Inflammatory macrophage treated with lipopolysaccharide for 4 hours (primary cell): ENCODE measurements at places on chromosomes 1 and 21.
A peak's percentile ranks its signal among the peaks of the same experiment; 100 is the strongest.

- DNase-seq: no peak
Observed at GRCh38 chr1:114169509-114169908, 15.8 kb upstream of the SYT6 start.

GRCh38 chr21:16377857-16378256 is 648.1 kb downstream of the USP25 start:
- no peak for DNase-seq

GRCh38 chr1:86754265-86754974 is 50.0 kb downstream of the SH3GLB1 start:
- no peak for DNase-seq

- no peak for DNase-seq
Observed at GRCh38 chr1:17648457-17649145, 106.5 kb upstream of the ACTL8 start.

- no peak for DNase-seq
Observed at GRCh38 chr1:99461499-99461898, 184.4 kb upstream of the PALMD start.

DNA sequence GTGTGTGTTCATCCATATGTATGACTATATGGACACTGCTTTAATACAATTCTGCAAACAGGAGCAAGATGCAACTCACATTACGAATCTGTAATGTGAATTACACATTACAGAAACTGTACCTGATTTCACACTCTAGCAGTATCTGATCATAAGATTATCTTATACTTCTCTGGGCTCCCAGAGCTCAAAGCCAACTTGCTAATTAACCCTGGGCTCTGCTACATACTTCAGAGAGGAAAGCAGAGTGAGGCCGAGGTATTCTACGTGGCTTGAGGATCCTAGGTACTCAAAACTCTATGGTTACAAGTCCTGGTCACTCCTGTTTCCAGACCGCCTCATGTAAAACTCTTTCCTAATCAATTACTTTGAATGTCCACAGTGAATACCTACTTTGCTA is 149.2 kb upstream of the KRTAP19-8 start:
- DNase-seq: no peak

DNA sequence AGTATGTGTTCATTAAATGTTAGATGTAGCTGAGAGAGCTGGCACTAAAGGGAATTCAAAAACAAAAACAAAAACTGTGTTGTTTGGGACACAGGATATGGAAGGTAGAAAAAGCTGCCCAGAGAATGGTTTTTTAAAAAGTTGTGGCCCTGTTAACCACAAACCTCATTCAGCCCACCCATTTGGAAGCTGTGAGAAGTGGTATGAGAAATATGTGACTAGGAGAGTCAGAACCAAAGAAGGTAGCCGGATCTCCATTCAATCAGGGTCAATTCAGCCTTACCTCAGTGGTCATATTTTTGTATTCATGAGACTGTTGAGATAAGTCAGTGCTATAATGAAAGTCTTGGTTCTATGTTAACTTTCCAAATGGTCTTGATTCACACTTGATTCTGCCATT is 29.8 kb upstream of the CACYBP start:
- DNase-seq: no peak

DNA sequence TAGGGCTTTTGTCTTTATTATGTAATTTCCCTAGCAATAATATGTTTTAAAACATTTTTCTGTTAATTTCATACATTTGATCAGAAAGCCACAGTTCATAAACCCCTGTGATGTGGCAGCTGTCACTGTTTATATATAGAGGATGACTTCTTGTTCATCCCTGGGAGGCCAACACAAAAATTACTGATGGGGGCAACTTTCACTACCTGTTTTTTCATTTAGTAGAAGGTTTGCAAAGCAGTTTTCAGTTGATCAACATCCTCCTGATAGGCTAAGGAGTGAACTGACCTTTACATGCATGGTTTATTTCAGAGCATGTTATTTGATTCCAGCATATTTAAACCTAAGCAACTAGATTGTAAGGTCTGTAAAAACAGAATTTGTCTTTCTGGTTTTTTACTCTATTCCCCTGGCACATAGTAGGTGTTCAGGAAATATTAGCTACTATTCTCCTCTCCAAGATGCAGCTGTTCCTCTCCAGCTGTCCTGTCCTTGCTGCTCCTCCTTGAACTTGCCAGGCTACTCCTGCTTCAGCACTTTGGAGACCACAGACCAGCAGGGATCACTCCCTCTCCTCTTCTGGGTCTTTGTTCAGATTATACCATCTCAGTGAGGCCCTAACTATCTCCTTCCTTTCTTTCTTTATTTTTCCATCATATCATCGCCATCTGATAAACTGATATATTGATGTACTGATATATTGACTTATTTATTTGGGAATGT is 54.7 kb downstream of the ROR1 start:
- DNase-seq: peak; percentile 58

GRCh38 chr1:207868251-207868773 is 42.6 kb downstream of the CD34 start:
- DNase-seq: no peak

- DNase-seq: no peak
Observed at GRCh38 chr1:90274376-90274775, 279.5 kb downstream of the ZNF326 start.

- DNase-seq: no peak
Observed at GRCh38 chr1:59128784-59129227, 168.1 kb upstream of the FGGY start.
